CD4-positive, alpha-beta memory T cell (primary cell): ENCODE measurements at places on chromosomes 12 and 14. TPM values are rescaled to one million over a fixed set of nuclear protein-coding genes. Genes with fewer than 3 reads are reported as not detected.

The INF2 gene
- total RNA-seq, result 96.8 TPM

The SYCP3 gene
- 0.28 TPM for total RNA-seq

The SLC15A5 gene
- total RNA-seq, result not detected

The HOXC10 gene
- not detected for total RNA-seq

The OR6C6 gene
- not detected for total RNA-seq

The KRT3 gene
- total RNA-seq, result not detected

The POU6F1 gene
- 71.9 TPM for total RNA-seq

The GALNT16 gene
- not detected for total RNA-seq

The KRT75 gene
- not detected for total RNA-seq

The YARS2 gene
- total RNA-seq, result 19.0 TPM

- no peak overlapping the region for H3K4me3 ChIP-seq
- H3K27ac ChIP-seq, result no peak overlapping the region
- H3K36me3 ChIP-seq, result no peaks in the 10 kb centered on the region
These were observed 17.7 kb upstream of the STXBP6 start for GRCh38 chr14:25067600-25067999.

- DNase-seq, result no peak
- H3K27me3 ChIP-seq, result no peaks in the 10 kb centered on the region
- H3K4me3 ChIP-seq, result no peak overlapping the region
- H3K4me1 ChIP-seq, result no peaks in the 10 kb centered on the region
- H3K27ac ChIP-seq, result no peak overlapping the region
- no peaks in the 10 kb centered on the region for H3K36me3 ChIP-seq
These were observed 28.1 kb upstream of the SINHCAF start for GRCh38 chr12:31353750-31354708.

- no peak overlapping the region for H3K27ac ChIP-seq
- H3K4me1 ChIP-seq, result no peaks in the 10 kb centered on the region
- H3K4me3 ChIP-seq, result no peak overlapping the region
- H3K27me3 ChIP-seq, result no peaks in the 10 kb centered on the region
These were observed 342.6 kb upstream of the NAV3 start for GRCh38 chr12:77488041-77488620.

DNA sequence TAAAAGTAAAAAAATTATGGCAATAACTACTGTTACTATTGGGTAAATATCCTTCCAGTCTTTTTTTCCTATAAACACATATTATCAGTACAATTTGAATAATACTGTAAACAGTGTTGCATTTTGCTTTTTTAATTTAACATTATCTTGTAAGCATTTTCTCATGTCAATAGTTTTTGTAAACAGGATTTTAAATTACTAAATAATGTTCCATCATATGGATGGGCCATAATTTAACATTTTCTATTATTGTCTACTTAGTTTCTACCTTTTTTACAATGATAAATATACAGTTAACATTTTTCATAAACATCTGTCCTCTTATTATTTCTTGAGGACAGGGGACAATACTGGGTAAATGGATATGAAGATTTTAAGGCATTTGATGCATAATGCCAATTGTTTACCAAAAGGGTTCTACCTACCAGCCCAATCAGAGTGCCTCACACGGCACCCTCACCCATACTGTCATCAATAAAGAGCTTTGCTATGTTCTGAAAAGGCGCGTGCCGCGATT lies 759 bp upstream of the ACVR1B start:
- H3K4me1 ChIP-seq, result peaks cover 30% of the 10 kb centered on the region
- peak overlapping the region; percentile 50 for H3K4me3 ChIP-seq

DNA sequence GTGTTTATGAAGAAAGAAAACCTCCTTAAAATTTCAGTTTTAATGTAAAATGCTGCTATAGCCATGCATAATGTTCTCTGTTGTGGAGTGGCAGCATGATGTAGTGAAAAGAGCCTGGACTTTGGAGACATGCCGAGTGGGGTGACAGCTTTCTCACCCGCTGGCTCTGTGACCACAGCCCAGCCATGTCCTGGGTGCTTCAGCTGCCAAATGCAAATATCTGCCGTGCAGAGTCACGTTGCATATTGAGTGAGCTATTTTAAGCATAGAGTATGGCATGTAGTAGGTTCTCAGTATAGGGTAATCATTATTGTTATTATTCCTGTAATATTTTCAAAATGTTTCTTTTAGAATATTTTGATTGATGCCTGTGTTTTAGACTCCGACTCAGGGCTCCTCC lies 15.5 kb upstream of the TCTN2 start:
- no peak overlapping the region for H3K4me3 ChIP-seq
- no peak overlapping the region for H3K27ac ChIP-seq
- H3K27me3 ChIP-seq, result no peaks in the 10 kb centered on the region
- peaks cover 11% of the 10 kb centered on the region for H3K4me1 ChIP-seq

GRCh38 chr12:3035815-3036702 lies 41.1 kb upstream of the TSPAN9 start:
- DNase-seq, result no peak
- no peak overlapping the region for H3K4me3 ChIP-seq
- H3K27ac ChIP-seq, result no peak overlapping the region
- no peaks in the 10 kb centered on the region for H3K36me3 ChIP-seq
- no peaks in the 10 kb centered on the region for H3K4me1 ChIP-seq

DNA sequence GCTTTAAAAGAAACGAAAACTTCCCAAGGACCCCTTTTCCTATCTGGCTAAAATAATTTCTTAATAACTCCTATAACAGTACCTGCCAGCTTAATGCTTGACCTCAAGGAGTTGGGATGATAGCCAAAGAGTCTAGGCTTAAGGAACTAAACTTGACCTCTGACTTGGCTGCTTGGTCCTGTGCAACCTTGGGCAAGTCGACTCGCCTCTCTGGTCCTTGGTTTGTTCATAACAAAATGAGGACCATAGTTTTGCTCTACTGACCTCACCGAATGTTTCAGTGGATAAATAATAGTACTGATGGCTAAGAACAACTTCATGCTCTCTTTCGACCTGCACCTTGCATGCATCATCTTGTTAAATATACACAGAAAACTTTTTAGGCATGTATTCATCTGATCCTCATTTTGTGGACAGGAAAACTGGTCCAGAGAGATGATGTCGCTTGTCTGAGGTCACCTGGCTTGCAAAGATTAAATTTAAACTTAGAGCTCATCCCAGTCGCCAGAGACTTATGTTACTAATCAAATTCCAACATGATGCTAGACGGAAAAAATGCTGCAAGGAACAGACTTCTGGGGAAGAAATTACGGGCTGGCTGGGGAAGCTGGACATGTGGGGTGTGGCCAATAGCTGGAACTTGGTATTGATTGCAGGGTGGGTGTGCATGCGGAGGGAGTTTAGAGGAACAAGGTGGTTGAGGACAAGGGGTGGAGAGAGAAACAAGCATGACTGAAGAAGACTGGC lies 38.0 kb upstream of the WSCD2 start:
- H3K4me3 ChIP-seq, result no peak overlapping the region
- no peak for DNase-seq
- H3K27me3 ChIP-seq, result no peaks in the 10 kb centered on the region
- no peak overlapping the region for H3K27ac ChIP-seq
- no peaks in the 10 kb centered on the region for H3K36me3 ChIP-seq

- H3K36me3 ChIP-seq, result no peaks in the 10 kb centered on the region
- peaks cover 49% of the 10 kb centered on the region for H3K4me1 ChIP-seq
These were observed 39.8 kb downstream of the ELK3 start for GRCh38 chr12:96233939-96234461.

DNA sequence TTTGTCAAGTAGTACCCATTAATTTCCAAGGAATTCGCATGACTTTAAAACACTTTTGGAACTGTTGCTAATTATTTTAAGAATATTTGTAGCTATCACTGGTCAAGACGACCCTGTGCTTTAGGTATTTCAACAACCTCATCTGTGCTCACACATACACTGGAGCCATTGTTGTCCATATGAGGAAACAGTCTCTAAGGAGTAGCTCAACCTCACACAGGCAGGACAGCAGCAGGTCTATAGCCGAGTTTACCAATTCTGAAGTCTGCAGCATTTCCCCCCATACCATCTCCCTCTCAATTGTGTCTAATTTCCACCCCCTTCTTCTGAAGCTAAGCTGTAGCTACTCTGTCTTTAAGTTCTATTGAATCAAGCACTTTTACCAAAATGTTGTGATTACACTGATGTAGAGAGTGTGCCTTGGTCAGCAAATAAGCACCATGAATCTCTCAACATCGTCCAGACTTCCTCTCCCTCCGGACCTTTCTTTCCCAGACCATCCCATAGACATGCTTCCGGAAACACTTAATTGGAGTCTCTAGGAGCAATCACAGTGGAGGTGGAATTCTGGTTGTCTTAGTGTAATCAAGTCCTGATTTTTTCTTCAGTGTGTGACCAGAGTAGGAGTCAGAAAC lies 48.5 kb upstream of the NUAK1 start:
- no peaks in the 10 kb centered on the region for H3K4me1 ChIP-seq
- H3K27me3 ChIP-seq, result no peaks in the 10 kb centered on the region
- H3K36me3 ChIP-seq, result no peaks in the 10 kb centered on the region

GRCh38 chr12:94930772-94931171 lies 72.7 kb downstream of the NDUFA12 start:
- DNase-seq, result no peak
- no peaks in the 10 kb centered on the region for H3K36me3 ChIP-seq
- H3K4me3 ChIP-seq, result no peak overlapping the region
- H3K4me1 ChIP-seq, result no peaks in the 10 kb centered on the region

GRCh38 chr12:75650595-75651341 lies 139.4 kb upstream of the KRR1 start:
- no peak overlapping the region for H3K27ac ChIP-seq
- DNase-seq, result no peak
- H3K4me3 ChIP-seq, result no peak overlapping the region
- H3K4me1 ChIP-seq, result peaks cover 8% of the 10 kb centered on the region
- no peaks in the 10 kb centered on the region for H3K36me3 ChIP-seq
